Activated T-cell treated with anti-CD3 and anti-CD28 coated beads for 24 hours (primary cell): ENCODE measurements at places on chromosomes 7 and 10.

- no peak for DNase-seq
Observed at GRCh38 chr7:45092100-45092930, 3.5 kb upstream of the NACAD start.

GRCh38 chr10:119726676-119727261 lies 919 bp downstream of the INPP5F start:
- no peak for DNase-seq

DNA sequence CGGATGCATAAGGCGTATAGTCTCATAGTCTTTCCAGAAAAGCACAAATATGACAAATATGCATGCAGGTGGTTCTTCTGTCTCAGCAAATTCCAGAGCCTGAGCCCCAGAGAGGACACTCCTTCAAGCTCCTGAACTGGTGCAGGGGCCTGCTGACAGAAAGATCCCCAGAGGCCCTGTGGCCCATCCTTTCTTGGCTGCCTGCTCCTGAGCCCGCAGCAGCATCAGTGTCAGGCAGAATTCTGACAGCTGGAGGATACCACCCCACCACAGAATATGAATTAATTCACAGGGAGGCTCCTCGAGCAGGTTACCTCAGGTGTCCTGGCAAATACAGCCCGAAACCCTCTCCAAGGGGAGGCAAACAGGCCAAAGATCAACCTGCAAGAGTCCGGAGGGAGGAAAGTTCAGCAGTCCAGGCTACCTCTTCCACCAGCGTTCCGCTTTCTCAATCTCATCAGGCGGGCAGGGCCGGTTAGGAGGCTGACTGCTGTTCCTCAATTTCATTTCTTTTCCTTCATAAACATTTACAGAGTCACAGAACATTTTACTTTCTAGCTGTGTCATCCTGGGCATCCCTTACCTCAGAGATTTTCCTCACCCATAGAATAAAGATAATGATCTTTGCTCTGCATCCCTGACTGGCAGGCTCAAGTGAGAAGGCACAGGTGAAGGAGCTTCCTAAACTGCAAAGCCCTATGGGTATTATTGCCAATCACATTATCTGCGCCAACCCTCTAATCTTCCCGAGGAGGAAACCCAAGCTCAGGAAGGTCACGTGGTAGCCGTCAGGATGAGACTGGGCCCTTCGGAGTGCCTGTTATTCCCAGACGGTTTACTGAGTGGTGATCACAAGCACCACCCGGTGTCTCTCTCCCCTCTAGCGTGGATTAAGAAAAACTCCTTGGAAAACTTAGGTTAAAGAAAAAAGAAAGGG lies 1.4 kb downstream of the DNAJB12 start:
- DNase-seq = no peak

GRCh38 chr7:120986650-120987049 lies 1.9 kb upstream of the CPED1 start:
- DNase-seq = no peak

DNA sequence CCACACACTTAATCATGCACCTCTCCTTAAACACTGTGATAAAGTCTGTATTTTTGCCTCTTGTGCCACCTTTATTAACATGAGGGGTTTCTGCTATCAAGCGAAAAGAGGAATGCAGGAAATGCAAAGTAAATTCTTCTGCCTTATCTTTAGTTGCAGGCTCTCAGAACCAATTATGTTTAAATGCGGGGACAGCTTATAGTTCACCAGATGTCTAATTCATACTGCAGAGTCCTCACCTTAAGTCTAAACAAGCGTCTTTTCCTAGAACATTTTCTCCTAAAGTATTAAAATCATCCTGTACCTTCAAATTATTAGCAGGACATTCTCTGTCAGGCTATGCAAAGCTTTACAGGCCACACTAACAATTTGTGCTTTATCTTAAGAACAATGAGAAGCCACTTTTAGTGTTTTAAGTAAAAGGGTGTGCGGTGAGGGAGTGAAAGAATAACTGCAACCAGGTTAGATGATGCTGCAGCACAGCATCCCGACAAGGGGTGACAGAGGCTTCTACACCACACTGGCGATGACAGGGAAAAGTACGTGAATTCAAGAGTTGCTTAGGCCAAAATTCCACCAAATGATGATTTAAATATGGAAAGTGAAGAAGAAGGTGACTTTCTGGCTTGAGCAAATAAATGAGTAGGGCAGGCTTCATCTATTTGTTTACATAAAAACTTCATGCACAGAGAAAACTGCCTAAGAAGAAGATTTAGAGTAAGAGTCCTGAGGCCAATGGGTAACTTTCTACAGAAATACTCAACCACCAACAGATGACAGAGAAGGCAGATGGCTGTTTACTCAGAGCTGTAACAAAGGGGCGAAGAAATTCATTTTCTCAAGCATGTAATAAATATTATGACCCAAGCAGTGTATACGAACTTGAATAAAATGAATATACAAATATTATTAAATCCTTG lies 36.0 kb downstream of the EZH2 start:
- DNase-seq = no peak

DNA sequence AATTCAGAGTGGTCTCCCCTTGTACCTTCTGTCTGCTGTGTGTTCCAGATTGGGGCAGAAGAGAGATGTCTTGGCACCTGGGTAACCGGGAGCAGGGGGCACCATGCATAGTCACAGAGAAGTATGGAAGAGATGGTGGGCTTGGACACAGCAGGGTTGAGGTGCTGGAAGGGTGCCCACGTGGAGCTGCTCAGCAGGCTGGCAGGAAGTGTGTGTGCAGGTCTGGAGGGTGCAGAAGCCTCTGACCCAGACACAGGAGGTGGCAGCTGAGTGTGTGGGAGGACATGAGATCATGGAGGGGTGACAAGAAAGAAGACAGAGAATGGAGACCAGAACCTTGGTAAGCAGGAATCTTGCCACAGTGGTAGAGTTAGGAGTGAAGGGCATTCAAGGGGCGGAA lies 42.3 kb upstream of the DUSP5 start:
- peak; percentile 13 for DNase-seq

DNA sequence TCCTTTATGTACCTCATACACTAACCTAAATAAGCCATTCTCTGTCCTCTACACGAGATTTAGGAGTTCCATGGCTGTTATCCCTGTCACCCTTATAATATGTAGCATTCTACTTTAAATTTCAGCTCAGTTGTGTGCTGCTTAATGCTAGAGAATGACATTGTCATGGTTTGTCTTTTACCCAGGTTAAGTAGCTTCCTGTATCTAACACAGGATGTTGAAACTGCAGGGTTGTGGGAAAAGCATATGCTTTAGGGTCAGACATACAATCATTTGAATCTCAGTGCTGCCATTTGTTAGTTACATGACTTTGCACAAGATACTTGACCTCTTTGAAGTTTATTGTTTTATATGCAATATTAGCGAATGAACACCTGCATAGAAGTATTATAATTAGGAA lies 235.1 kb upstream of the CACNA2D1 start:
- no peak for DNase-seq

DNA sequence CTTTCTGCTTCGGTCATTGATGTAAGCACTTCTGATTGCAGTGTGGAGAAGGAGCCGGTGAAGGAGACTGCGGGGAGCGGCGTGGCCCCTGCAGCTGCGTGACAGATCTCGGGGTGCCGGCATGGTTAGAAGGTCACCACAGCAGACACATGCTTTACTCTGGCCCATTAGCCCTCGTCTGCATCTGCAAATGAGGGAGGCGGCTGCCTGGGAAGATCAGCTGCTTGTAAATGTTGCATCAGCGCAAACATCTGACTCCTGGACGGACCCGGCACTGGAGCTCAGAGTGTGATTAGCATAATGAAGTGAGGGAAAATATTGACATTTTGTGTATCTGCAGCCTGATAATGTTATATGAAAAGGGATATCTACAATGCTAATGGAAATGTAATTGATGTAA lies 30.5 kb upstream of the MNX1 start:
- DNase-seq = no peak

DNA sequence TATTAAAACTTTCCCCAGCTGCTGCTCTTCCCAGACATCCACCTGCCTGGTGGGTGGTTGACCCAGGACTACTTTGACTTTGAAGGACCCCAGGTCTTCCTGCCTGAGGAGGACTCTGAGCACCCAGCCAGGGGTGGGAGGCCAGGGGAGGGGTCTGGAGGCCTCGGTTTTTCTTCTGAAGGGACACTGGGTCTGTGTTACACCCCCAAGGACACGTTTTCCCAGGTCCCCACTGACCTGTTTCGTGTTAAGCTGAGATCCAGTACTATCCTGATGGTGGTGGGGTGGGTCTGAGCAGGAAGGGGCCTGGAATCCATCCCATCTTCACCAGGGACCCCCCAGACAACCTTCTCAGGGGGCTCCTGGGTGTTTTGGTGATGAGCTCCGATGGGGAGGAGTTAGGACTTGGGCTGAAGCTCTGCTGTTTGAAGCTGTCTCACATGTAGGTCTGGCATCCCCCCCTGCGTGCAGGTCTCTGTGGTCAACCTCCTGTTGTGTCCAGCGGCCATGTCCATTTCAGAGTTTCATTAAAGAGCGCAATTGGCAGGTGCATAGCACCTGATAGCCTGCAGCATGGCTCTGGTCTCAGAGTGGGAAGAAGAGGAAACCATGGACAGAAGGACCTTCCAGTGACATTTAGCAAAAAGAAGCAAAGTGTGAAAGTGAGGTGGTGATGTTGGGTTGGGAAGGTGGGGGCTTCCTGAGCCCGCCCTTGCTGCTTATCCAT lies 3.5 kb downstream of the JAKMIP3 start:
- no peak for DNase-seq

- no peak for DNase-seq
Observed at GRCh38 chr7:139427788-139428187, 55.7 kb downstream of the KLRG2 start.

DNA sequence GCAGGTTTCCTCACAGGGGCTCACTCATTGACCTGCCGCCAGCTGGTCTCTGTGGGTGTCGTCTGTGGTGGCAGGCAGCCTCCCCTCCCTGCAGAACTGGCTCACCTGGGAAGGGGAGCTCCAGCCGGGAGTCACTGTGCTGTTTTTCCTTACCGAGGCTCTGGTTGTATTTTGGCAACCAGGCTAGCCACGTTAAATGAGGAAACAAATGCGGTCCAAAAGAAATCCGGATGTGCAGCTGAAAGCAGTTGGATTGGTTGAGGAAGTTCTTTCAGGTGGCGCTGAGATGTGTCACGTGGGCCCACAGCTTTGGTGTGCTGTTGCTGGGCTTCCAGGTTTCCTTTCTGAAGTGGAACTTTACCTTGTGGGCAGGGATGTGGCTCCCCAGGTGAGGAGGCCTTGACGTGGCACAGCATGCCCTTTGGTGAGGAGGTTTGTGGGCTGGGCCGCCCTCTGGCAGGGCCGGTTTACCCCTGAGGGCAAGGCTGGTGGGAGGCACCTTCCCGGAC lies 14.2 kb downstream of the MTURN start:
- no peak for DNase-seq

- no peak for DNase-seq
Observed at GRCh38 chr7:124366118-124366517, 333.3 kb upstream of the TMEM229A start.

DNA sequence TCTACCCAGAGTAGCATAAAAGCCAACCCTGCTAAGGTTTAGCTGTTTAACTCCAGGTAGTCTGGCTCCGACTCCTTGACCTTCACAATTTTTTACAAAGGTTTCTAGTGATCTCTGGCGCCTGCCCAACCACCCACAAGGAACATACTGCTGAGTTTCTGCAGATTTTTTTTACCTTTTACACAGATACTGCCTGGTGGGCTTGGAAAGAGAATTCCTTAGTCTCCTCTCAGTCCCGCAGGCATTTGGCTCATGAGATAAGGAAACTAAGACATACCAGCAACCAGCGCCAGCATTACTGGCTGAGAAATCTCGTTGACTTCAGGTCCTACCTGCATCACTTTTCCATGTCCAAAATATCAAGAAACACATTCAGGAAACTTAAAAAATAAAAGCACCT lies 51.1 kb upstream of the LYZL1 start:
- no peak for DNase-seq
